ENCODE measurements at places on chromosomes 6 and 20.

- no peaks in the 10 kb centered on the region for H3K27me3 ChIP-seq
- no peaks in the 10 kb centered on the region for H3K36me3 ChIP-seq
- no peak overlapping the region for H3K27ac ChIP-seq
- H3K4me3 ChIP-seq, result no peak overlapping the region
- peaks cover 8% of the 10 kb centered on the region for H3K4me1 ChIP-seq
Measured at GRCh38 chr6:131226459-131227157, 91.3 kb downstream of the AKAP7 start.

DNA sequence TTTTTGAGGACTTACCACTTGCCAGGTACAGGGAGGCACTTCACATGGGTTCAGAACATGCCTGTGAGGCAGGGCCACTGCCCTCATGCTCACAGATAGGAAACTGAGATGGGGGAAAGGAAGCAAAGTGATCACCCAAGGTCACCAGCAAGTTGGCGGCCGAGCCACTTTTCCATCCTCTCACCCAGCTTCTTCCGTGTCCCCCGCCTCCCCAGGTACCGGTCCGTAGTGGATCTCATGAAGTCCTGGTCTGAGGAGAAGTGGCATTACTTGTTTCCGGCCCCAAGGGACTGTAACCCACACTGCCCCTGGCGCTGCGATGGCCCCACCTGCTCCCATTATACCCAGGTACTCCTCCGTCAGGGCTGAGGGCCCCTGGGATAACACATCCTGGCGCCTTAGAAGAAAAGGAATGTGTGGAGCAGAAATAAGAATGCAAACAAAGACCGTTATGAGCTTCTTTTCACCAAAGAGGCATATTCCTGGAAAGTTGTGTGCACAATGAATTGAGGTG is 6.4 kb downstream of the R3HDML start:
- DNase-seq, result no peak
- no peaks in the 10 kb centered on the region for H3K4me1 ChIP-seq
- H3K27me3 ChIP-seq, result no peaks in the 10 kb centered on the region

DNA sequence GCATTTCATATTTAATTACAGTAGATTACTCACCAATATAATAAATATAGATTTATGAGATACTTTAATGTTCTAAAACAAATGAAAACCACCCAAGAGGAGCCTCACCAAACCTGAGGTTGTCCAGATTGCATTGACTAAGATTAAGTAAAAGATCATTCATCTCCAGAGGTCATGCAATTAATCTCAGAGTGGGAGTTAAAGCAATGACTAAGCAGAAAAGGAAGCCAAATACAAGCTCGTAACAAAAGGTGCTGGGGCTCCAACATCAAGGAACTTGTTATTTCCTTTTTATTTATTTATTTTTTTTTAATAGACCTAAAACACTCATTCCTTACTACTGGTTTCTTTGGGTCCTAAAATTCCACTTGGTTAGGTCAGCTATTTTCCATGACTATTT is 57.7 kb downstream of the RSPO3 start:
- no peaks in the 10 kb centered on the region for H3K4me1 ChIP-seq
- H3K4me3 ChIP-seq, result no peak overlapping the region
- peaks cover 4% of the 10 kb centered on the region for H3K27me3 ChIP-seq
- H3K27ac ChIP-seq, result no peak overlapping the region

GRCh38 chr20:59832406-59833363 is 100.8 kb downstream of the SYCP2 start:
- no peak for DNase-seq
- H3K27me3 ChIP-seq, result no peaks in the 10 kb centered on the region
- peaks cover 53% of the 10 kb centered on the region for H3K4me1 ChIP-seq
- H3K4me3 ChIP-seq, result no peak overlapping the region
- 0 out of 2 replicates have a peak, but pooled peaks cover 5% of the 10 kb centered on the region for H3K36me3 ChIP-seq
- H3K27ac ChIP-seq, result peak overlapping the region; percentile 97

- no peak overlapping the region for H3K4me3 ChIP-seq
- H3K27me3 ChIP-seq, result no peaks in the 10 kb centered on the region
- no peak overlapping the region for H3K27ac ChIP-seq
- no peaks in the 10 kb centered on the region for H3K36me3 ChIP-seq
- no peak for DNase-seq
Measured at GRCh38 chr6:40170856-40171255, 236.6 kb upstream of the MOCS1 start.

DNA sequence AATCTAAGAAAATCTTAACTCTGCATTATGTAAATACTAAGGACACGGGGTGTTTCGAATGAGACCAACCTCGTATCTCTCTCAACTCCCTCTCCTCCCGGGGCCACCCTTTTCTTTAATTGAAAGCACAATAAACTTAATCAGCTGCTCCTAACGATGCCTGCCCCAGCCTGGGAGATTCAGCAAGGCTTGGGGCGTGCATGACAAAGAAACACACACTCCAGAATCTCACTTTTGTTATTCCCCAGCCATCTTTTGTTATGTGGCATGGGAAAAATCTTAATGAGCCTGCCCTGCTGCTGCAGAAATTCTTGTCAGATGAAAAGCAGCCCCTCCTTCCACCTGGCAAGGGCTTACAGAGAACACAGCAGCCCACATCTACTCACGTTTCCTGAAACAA is 117.4 kb downstream of the TTLL2 start:
- no peaks in the 10 kb centered on the region for H3K36me3 ChIP-seq
- peaks cover 8% of the 10 kb centered on the region for H3K27me3 ChIP-seq
- no peak for DNase-seq
- H3K4me3 ChIP-seq, result no peak overlapping the region
- H3K4me1 ChIP-seq, result no peaks in the 10 kb centered on the region

- peaks cover 4% of the 10 kb centered on the region for H3K27me3 ChIP-seq
- H3K4me1 ChIP-seq, result no peaks in the 10 kb centered on the region
- no peaks in the 10 kb centered on the region for H3K36me3 ChIP-seq
- H3K4me3 ChIP-seq, result no peak overlapping the region
- no peak overlapping the region for H3K27ac ChIP-seq
Measured at GRCh38 chr6:115668211-115668610, 392.5 kb downstream of the FRK start.

DNA sequence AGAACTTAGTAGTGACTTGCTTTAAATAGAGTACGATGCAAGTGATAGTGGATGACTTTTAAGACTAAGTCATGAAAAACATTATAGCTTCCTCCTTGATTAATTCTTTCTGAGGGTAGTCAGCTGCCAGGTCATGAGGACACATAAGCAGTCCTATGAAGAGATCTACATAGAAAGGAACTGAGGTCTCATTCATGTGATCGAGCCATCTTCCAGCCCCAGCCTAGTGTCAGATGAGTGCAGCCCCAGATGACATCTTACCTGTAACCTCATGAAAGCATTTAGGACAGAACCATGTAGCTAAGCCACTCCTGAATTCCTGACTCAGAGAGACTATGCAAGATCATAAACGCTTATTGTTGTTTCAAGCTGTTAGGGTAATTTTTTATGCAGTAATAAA is 67.7 kb downstream of the AK9 start:
- H3K4me1 ChIP-seq, result no peaks in the 10 kb centered on the region
- no peaks in the 10 kb centered on the region for H3K36me3 ChIP-seq
- H3K27ac ChIP-seq, result no peak overlapping the region
- DNase-seq, result no peak
- no peak overlapping the region for H3K4me3 ChIP-seq
- peaks cover 4% of the 10 kb centered on the region for H3K27me3 ChIP-seq

Data from RWPE2 (cell line).